Esophagus squamous epithelium (tissue), 5 donors: ENCODE measurements at places on chromosomes 4 and X. TPM values are rescaled to one million over a fixed set of nuclear protein-coding genes. Genes with fewer than 3 reads are reported as not detected.
A peak's percentile ranks its signal among the peaks of the same experiment; 100 is the strongest.

DNA sequence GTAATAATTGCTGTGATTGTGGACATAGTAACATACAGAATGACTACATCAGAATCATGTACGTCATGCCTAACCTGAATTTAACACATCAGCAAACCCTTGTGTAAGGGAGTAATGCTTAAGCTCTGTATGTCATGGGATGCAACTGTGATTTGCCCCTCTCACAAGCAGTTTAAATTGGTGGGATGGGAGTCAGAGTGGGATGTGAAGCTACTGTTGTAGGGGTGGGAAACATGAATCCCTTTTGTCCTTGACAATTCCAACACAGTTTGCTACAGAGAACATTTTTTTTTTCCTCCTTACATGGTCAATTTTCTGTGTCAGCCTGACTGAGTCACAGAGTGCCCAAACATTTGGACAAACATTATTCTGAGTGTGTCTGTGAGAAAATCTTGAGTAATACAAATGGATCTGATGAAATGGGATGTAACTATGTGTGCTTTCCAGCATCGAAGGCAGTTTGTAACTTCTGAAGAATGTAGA lies 392.8 kb downstream of the GPM6A start:
- no peak for DNase-seq

DNA sequence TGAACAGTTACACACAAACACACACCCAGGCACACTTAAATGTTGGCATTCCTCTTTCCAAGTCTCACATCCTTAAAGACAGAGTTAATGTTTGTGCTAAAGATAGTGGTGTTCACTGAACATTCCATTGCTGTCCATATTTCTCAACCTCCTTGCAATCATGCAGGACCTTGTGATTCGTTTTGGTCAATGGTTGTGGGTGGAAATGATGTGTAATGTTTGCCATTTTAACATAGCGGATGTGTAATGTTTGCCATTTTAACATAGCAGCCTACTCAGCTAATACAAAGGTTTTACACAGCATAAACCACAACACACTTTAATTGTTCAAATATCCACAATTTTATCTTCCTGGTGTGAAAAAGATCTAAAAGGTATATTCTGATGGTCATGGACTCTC lies 93.9 kb downstream of the CEP44 start:
- no peak for DNase-seq

DNA sequence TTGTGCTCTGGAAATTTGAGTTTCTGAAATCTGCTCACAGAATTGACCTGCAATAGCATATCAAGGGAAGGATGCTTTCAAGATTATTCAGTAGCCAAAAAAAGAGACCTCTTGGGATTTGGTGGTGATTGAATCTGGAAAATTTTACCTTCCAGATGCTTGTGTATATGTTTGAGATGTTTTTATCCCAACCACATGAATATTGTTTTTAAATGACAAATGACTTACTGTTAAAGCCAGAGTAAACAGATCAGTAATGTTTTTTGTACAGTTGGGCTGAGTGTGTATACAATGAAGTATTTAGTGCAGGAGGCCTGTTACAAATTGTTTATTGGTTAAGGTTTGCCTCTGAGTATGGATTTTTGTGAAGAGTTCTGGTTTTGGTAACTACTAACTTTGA lies 126.5 kb downstream of the CBR4 start:
- no peak for DNase-seq

GRCh38 chrX:48493890-48494364 lies 14.9 kb upstream of the PORCN start:
- no peak for DNase-seq

DNA sequence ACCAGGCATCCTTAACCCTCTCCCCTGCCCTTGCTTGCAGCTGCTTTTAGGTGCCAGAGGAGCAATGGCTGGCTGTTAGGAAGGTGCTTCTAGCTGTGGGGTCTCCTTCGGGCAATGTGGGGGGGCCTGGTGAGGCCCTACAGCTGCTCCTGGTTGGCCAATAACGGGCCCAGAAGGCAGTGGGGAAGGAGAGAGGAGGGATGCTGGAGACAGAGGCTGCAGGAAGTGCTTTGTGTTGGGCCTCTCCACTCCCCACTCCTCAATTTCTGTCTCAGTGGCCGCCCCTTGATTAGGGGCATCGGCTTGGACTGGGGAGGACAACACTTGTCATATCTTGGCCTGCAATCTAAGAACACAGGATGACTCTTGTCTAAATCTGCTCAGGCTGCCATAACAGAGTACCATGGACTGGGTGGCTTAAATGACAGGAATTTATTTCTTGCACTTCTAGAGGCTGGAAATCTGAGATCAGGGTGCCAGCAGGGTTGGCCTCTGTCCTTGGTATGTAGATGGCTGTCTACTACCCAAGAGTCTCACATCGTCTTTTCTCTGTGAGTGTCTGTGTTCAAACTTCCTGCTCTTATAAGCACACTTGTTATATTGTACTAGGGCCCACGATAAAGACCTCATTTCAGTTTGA lies 374.3 kb downstream of the MID1IP1 start:
- no peak for DNase-seq

The SLC2A9 gene
- 18.7 TPM for total RNA-seq

DNA sequence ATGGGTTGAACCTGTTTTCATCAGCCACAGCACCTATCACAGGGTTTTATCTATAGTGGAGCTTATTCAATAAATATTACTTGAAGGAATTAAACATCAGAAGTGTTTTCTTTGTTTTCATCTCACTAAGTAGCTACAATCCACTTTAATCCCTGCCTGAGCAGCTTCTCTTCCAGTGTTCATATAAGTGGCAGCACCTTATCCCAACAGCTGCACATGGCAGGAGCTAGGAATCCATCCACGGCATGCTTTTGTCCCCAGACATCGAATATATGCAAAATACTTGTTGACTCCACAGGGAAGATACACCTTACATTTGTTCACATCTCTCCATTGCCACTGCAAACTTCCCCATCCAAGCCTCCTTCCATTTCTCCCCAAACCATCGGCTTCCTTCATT lies 549.8 kb upstream of the FAM241A start:
- no peak for DNase-seq

- DNase-seq: no peak
These were observed 29.6 kb downstream of the SPARCL1 start for GRCh38 chr4:87499403-87500091.

- DNase-seq: no peak
These were observed 174.9 kb upstream of the BANK1 start for GRCh38 chr4:101615652-101616051.

DNA sequence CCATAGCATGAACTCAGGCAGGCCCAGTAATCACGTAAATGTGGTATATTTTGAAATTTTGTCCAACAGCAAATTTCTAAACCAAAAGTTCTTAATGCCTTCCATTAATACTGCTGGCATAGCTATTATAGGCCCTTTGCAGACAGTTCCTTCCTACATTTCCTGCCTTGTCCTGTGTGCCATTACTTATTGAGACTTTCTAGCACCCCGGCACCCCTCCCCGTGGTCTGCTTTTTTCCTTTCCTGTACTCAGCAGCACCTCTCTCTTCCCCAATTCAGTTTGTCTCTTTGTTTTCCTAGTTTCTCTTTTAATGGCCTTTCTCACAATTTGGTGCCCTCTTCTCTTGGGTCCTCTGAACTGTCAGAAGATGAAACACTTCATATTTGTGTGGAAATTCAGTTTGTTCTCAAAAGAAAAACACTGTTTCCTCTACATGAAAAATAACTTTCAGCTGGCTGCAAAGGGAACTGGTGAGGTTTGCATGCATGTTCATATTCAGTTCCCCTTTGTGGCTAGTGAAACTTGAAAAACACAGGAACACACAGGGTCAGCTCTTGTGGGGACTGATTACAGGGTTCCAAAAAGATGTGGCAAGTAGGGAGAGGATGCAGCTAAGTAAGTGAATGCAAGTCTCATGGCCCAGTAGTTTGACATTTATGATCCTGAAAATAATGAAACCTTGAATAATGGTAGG lies 17.1 kb downstream of the GPR34 start:
- DNase-seq: no peak

DNA sequence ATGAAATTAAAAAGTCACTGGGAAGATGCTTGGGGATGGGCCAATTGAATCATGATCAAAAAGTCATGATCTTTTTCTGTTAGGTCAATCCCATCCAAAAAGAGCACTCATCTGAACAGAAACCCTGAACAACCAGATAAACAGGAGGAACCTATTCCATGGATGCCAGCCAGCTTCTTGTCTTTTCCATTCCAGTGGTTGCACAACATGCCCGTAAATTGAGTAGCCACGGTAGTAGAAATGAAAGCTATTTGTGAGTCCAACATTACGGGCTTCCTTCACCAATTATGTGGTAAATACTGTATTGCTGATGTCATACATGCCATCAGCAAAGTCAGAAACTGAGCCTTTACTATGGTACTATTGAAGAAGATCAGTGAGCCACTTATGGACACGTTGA lies 982.4 kb upstream of the HS3ST1 start:
- DNase-seq: no peak

GRCh38 chrX:148698221-148698620 lies 197.8 kb downstream of the AFF2 start:
- DNase-seq: no peak

The RHOXF2 gene
- not detected for total RNA-seq

The TMEM35A gene
- total RNA-seq: 1.1 TPM

GRCh38 chr4:88283661-88284438 lies 511 bp downstream of the PPM1K start:
- peak; percentile 27 for DNase-seq

The SLC4A4 gene
- 0.48 TPM for total RNA-seq

GRCh38 chr4:109389369-109390114 lies 44.1 kb upstream of the SEC24B start:
- DNase-seq: no peak

The GPC3 gene
- 1.7 TPM for total RNA-seq

GRCh38 chr4:17328141-17328815 lies 183.6 kb downstream of the QDPR start:
- no peak for DNase-seq

- DNase-seq: no peak
These were observed 282.4 kb downstream of the NR3C2 start for GRCh38 chr4:148159793-148160192.

The ZFP92 gene
- total RNA-seq: 0.11 TPM

GRCh38 chr4:97144199-97144598 lies 999.1 kb downstream of the STPG2 start:
- no peak for DNase-seq

DNA sequence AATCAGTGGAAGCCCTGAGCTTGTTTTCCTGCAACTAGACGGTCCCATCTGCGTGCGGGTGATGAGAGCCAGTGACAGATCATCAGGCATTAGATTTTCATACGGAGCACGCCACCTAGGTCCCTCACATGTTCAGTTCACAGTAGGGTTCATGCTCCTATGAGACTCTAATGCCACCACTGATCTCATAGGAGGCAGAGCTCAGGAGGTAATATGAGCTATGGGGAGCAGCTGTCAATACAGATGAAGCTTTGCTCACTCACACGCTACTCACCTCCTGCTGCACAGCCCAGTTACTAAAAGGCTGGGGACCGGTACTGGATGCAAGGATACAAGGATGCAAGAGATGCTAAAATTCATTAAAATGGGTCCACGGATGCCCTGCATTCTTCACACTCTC lies 61.2 kb downstream of the DHRSX start:
- DNase-seq: no peak
